ENCODE measurements at places on chromosomes 3 and 15. TPM values are rescaled to one million over a fixed set of nuclear protein-coding genes. Genes with fewer than 3 reads are reported as not detected.

Gene PDHB
- total RNA-seq = 82.7 TPM

Gene TLR9
- total RNA-seq = 0.32 TPM

Gene GP9
- not detected for total RNA-seq

Gene TMEM212
- not detected for total RNA-seq

GRCh38 chr3:62139957-62140356 is 233.4 kb downstream of the FEZF2 start:
- no peak for DNase-seq

DNA sequence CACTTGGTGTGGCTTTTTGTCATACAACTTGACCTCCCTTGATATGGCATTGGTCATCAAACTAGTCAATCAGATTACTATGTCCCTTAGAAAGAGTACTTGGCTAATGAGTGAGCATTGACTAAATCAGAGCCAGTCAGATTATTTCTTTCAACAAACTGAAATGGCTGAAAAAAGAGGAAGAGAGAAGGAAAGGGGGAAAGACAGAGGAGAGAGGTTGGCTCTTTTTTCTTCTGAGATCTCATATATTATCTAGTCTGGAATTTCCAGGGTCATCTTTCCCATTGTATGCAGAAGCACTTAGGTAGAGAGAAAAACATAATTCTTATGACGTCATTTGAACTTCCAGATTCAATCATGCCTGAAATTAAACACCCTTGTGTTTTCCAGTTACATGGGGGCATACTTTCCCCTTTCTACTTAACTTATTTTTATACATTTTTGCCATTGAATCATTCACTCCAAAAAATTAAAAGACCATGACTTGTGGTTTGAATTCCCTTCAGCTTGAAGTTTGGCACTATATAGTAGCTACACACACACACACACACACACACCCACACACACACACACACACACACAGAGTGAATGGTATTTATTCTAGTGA is 387.8 kb downstream of the LSAMP start:
- DNase-seq = no peak

DNA sequence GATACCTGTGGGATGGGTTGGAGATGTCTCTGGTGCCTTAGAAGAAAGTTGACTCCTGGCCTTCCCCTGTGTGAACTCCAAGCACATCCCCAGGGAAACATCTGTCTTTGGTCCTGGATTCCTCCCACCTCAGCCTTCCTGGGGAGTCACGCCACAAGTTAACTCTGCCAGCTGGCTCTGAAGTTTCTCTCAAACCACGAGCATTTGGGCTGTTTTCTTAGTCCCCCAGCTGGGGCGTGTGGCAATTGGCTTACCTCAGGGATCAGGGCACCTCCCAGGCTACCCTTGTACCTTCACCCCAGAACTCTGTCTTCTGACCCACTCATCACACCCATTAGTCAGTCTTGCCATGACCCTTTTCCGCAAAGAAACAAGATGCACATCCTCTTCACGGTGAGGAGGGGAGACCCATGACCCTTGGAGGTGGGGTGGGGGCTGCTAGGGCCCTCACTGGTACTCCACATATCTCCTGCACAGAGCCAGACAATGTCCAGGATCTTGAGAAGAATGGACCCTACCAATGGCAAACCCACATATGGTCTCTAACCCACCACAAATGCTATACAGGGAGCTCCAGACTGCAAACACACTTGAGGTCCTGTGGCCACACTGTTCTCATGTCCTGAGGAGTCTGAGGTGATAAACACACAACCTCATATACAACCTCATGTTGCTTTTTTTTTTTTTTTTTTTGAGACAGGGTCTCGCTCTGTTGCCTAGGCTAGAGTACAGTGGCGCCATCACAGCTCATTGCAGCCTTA is 3.9 kb downstream of the NEIL1 start:
- no peak for DNase-seq

DNA sequence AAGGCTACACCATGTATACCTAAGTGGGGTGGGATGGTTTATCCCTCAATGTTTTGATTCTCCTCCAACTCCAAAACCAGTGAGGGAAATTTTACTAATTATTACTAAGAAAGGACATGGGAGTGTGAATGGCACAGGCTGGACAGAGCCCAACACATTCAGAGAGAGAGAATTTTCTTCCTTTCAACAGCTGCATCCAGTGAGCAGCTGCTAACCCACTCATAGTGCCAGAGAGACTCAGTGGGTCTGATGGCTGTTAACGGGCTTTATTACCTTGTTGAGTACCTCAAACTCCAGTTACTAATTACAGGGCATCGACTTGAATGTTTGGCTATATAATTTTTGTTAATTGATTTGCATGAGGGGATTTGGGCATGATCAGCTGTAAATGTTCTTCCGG is 75.8 kb downstream of the RORA start:
- no peak for DNase-seq

GRCh38 chr3:38343797-38344594 is 2.6 kb upstream of the XYLB start:
- DNase-seq = no peak

- DNase-seq = no peak
Observed at GRCh38 chr3:196654735-196655090, 15.2 kb downstream of the NRROS start.

GRCh38 chr15:33654860-33655259 is 313.4 kb upstream of the CHRM5 start:
- DNase-seq = no peak

All from activated T-helper 2 cell treated with anti-CD3 and anti-CD28 coated beads, Interferon-gamma antibody, Interleukin-2, Interleukin-4, amounts not matched to agents 10 μg/mL and 5 μg/mL and 100 μg/mL, durations not matched to agents 14 hours and 24 hours and 36 hours (primary cell).